Iris pigment epithelial cell (primary cell): ENCODE measurements at places on chromosomes 5 and 9.

- peak; percentile 46 for DNase-seq
Measured at GRCh38 chr9:123866497-123866896, 63.4 kb downstream of the DENND1A start.

DNA sequence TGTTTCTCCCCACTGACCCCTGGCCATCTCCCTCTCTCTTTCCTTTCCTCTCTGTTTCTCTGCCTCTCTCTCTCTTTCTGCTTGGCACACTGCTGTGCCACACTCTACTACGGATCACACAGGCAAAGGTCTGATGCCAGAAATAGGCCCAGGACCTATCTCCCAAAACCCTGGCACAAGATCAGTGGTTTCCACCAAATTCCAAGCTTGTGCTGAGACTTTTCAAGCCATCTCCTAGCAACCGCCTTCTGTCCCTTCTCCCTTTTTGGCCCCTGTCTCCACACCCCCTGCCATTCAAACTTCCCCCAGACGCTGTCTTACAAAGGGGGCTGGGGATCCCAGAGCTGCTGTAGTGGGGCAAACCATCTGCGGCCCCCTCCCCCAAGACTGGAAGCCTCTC lies 38.5 kb upstream of the RARS1 start:
- no peak for DNase-seq

GRCh38 chr5:160129841-160130240 lies 10.6 kb upstream of the PWWP2A start:
- peak; percentile 31 for DNase-seq

GRCh38 chr9:3784641-3785040 lies 258.8 kb upstream of the RFX3 start:
- no peak for DNase-seq

DNA sequence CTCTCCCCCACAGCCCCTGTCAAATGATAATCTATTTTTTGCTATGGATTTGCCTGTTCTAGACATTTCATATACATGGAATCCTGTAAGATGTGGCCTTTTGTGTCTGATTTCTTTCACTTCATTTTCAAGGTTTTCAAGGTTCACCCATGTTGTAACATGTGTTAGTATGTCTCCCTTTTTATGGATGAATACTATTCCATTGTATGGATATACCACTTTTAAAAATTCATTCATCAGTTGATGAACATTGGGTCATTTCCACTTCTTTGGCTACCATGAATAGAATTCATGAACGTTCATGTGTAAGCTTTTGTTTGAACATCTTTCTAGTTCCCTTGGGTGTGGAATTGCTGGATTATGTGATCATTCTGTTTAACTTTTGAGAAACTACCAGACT lies 94.7 kb upstream of the ZNF366 start:
- DNase-seq = no peak

DNA sequence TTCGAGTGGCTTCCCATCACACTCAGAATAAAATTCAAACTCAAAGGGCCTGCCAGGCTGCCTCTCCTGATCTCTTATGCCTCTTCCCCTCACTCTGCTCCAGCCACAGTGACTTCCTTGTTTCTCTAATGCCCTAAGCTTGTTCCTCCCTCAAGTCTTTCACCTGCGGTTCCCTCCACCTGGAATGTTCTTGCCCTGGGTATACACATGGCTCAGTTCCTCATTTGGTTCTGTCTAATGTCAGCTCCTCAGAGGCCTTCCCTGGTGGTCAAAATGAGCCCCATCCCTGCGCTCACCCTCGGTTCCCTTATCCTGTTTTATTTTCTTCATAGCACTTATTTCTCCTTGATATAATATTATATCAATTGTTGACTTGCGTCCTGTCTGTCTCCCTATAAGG lies 12.7 kb upstream of the CYSTM1 start:
- DNase-seq = no peak

DNA sequence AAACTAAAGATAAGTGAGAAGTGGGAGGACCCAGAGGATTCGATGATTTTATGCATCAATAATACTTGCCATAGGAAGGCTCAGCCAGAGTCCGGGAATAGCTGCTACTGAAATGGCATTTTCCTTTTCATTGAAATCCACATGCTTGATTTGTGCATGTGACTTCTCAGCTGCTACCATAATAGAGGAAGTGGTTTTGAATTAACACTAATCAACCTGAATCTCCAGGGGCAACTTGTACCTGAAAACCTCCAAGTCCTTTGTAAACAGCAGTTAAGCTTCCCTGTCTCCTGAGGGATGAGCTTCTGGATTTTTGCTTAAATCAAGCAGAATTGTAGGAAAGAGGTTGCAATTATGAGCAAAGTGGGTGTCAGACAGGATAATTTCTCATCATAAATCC lies 124.9 kb downstream of the PPP2R2B start:
- no peak for DNase-seq

DNA sequence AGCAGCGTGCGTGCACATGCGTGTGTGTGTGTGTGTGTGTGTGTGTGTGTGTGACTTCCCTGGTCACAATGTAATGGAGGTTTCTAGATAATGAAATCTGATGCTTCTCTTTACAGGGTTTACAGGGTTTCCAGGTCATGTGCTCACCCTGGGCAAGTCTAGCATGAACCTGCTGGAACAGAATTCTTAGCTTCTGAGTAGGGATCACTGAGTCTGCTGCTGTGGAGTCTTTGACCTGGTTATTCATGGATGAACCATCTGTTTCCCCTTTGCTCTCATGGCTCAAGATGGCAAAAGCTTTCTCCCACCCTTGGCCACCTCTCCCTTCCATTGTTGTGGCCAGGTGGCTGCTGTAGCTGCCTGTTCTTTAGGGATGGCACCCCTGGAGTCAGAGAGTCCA lies 111.6 kb upstream of the SHB start:
- DNase-seq = no peak

GRCh38 chr9:3479514-3480352 lies 46.1 kb downstream of the RFX3 start:
- no peak for DNase-seq

DNA sequence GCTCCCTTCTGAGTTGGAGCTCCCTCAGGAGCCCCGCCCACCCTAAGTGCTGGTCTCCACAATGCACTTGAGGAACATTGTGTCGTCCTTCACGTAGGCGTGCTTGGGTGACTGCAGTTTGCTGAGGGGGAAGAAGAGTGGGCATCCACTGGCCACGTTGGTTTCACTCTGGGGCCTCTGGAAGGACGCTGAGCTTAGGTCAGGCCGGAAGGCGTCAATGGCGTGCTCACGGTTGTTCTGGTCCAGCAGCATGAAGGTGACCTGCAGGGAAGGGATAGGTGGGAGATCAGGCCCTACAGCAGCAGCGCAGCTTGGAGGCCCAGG lies 21.7 kb downstream of the TRAF1 start:
- DNase-seq = no peak

DNA sequence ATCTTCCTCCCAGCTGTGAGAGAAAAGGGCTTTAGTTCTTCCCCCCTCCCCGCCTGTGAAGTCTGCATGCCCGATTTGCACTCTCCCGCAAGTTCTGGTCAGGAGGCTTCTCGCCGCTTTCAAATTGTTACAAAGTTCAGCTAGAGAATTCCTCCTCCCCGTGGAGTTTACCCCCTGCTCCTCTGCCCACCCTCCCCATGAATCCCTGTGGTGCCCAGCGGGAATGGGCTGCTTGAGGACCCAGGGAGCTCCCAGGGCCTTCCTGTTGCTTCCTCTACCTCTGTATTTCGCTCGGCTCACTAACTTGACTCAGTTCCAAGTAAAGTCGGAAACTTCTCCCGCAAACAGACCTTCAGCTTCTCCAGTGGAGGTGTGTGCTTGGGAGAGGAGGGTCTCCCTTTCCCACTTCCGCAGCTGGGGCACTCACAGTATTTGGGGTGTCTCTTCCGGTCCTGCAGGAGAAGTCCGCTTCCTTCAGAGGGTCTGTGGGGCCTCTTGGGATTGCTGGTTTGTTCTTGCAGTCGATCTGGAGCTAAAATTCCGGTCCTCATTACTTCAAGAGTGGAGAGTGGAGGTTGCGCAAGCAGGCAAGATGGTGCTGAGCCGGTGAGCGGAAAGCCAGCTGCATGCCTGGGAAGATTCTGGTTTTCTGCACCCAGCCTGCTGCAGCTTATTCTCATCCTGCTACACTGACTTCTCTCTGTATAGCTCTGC lies 97.8 kb downstream of the ADAMTS12 start:
- DNase-seq = no peak

DNA sequence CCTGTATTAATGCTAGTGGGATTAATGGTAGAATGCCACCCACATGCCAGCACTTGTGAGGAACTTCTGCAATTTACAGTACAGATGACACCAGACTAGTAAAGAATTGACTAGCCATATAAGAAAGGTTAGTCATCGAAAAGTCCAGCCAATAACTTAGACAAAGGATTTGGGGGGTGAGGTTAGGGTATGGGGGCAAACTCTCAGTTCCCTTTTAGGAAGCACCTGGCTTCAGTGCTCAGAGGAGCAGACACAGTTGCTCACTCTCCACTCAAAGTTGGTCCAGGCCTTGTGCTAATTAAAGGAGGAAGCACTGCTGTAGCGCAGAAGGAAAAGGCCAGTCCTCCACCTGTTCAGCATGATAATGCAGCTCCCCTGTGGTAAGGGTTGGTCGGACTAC lies 25.2 kb downstream of the TGFBR1 start:
- DNase-seq = no peak

DNA sequence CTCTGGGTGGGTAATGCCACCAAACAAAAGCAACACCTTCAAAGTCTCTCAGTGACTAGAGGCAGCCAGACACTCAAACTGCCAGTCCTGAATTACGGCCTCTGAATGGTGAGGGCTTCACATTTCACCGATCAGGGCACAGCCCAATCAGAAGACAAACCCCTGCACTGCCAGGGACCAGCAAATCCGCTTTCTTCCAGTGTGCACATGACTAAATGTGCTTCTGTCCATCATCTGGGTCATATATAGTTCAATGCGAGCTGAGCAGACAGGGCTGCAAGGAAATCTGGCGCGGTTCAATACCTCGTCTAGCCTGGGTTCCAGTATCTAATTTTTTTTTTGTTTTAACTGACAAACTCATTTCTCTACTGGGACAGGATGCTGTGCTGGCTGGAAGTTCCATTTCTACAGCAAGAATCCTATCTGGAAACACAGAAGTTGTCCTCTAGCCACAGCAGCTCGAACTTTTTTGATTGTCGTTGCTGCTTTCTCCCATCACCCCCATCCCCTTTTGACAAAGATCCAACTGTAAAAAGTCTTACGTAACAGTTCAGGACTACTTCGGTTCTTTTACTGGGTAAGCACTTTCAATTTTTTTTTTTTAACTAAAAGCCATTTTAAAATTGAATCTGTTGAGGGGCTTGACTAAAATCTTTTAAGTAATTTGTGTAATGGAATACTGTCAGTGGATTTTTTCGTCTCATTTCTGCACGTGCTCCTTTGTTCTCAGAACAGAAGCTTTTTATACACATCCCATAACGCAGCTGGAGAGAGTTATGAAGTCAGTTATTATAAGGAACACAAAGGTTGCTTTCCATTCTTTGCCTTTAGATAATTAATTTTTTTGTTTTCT lies 112.7 kb downstream of the NR6A1 start:
- peak; percentile 99 for DNase-seq

- DNase-seq = no peak
Measured at GRCh38 chr9:69485466-69485865, 160.5 kb downstream of the ENTREP1 start.

DNA sequence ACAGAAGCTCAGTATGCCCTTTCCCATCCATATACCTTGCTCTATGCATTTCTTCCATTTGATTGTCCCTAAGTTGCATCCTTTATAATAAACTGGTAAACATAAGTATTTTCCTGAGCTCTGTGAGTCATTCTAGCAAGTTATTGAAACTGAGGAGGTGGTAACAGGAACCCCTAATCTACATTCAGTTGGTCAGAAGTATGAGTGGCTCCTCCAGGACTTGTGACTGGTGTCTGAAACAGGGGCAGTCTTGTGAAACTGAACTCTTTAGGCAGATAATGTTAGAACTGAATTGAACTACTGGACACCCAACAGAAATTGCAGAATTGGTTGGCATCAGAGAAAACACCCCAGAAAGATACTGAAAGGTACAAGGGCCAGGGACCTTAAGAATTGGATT lies 133.1 kb upstream of the POU5F2 start:
- peak; percentile 38 for DNase-seq

GRCh38 chr9:33677961-33678360 lies 117.4 kb upstream of the PRSS3 start:
- no peak for DNase-seq

DNA sequence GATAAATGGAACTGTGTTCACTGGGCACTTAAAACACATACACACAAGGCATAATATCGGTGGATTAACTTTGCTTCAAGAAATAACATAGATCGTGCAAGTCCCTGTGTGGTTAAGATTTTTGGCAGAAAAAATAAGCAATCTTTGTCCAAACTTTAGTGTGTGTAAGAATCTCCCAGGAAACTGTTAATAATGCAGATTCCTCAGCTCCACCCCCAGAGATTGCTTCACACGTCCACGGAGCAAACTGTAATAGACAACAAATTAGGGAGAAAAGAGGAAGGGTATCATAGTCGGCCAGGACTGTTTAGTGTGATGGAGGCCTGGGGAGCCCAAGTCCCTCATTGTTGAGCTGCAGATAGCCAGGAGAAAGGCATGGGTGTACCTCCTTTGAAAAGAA lies 84.8 kb downstream of the PJA2 start:
- DNase-seq = peak; percentile 21
